Hepatocyte (in vitro differentiated cells): ENCODE measurements at places on chromosomes 13 and 19. TPM values are rescaled to one million over a fixed set of nuclear protein-coding genes. Genes with fewer than 3 reads are reported as not detected.

The TRPC4 gene
- 0.50 and 0.72 TPM in 2 replicates for total RNA-seq

The KCTD12 gene
- total RNA-seq = 62.8 and 70.5 TPM in 2 replicates

The PLEKHF1 gene
- total RNA-seq = 2.7 TPM in 2 replicates

DNA sequence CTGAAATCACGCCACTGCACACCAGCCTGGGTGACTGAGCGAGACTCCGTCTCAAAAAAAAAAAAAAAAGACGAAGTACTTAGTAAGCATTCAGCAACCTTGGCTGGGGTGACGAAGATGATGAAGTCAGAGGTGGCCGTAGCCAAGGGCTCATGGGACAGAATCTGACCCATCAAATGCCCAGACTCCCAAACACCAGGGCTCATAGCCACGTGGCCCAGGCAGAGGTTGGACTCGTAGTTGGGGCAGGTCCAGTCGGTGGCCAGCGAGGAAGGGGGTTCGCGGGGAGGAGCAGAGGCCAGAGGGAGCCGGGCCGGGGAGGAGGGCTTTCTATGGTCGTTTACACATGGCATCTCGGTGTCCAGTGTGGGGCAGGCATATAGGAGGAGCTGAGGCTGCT lies 52.1 kb upstream of the EHD2 start:
- no peaks in the 10 kb centered on the region for H3K27me3 ChIP-seq
- no peak overlapping the region for H3K27ac ChIP-seq

GRCh38 chr13:65889368-65889767 lies 1340.8 kb downstream of the PCDH9 start:
- no peaks in the 10 kb centered on the region for H3K27me3 ChIP-seq
- H3K4me3 ChIP-seq = no peak overlapping the region
- no peaks in the 10 kb centered on the region for H3K4me1 ChIP-seq
- H3K36me3 ChIP-seq = no peaks in the 10 kb centered on the region

DNA sequence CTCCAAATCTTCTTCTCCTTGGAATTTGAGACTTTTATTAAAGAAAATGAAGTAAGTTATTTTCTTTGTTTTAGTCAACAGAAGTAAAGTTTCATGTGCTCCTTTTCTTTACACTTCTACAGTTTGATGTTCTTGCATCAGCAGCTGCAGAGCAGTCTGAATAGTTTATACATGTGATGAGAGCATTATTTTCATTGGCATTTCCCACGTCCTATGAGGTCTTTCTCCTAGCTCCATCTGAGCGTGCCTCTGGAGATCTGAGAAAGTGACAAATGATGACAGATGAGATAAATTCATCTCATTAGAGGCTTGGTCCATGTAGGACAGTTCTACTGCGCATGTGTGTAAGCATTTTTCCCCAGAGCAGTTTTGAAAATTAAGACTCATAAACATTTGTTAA lies 1290.0 kb downstream of the UQCRFS1 start:
- H3K4me1 ChIP-seq = no peaks in the 10 kb centered on the region
- no peak overlapping the region for H3K27ac ChIP-seq
- no peak for DNase-seq
- H3K36me3 ChIP-seq = no peaks in the 10 kb centered on the region

- H3K36me3 ChIP-seq = no peaks in the 10 kb centered on the region
- no peaks in the 10 kb centered on the region for H3K4me1 ChIP-seq
- DNase-seq = no peak
- no peak overlapping the region for H3K4me3 ChIP-seq
- no peak overlapping the region for H3K27ac ChIP-seq
These were observed 321.2 kb downstream of the DIAPH3 start for GRCh38 chr13:59842507-59842906.

DNA sequence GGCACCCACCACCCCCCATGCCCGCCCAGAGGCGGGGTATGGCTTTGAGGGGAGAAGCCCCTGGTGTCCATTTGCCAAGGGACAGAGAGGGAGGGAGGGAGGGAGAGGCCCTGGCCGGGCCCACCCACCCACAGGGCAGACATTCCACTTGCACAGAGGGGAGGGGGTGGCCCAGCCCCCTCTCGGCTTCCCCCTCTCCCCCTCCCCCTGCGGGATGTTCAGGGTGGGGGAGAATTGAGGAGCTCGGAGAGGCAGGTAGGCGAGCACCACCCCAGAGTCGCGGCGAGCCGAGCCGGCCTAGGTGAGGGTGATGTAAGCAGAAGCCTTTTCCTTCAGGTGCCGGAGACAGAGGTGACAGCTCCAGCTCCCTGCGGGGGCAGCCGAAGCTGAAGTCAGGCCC lies 12.3 kb downstream of the DPF1 start:
- H3K4me1 ChIP-seq = peaks cover 27% of the 10 kb centered on the region
- no peaks in the 10 kb centered on the region for H3K36me3 ChIP-seq
- no peak overlapping the region for H3K4me3 ChIP-seq
- peak overlapping the region; percentile 93 for H3K27ac ChIP-seq

GRCh38 chr19:13163609-13164342 lies 13.6 kb downstream of the IER2 start:
- peaks cover 55% of the 10 kb centered on the region for H3K4me1 ChIP-seq
- peak overlapping the region; percentile 8 for H3K4me3 ChIP-seq
- no peaks in the 10 kb centered on the region for H3K27me3 ChIP-seq
- peak; percentile 93 for DNase-seq
- no peaks in the 10 kb centered on the region for H3K36me3 ChIP-seq
